ENCODE measurements at places on chromosomes 11 and 22. TPM values are rescaled to one million over a fixed set of nuclear protein-coding genes. Genes with fewer than 3 reads are reported as not detected.

SCGB1D2 gene
- total RNA-seq = not detected

TRIM51 gene
- not detected for total RNA-seq

NECTIN1 gene
- 3.3 TPM for total RNA-seq

RBM14 gene
- 30.6 TPM for total RNA-seq

DUSP8 gene
- 0.87 TPM for total RNA-seq

OR52I2 gene
- not detected for total RNA-seq

OR6M1 gene
- not detected for total RNA-seq

KIF18A gene
- 22.8 TPM for total RNA-seq

TMEM45B gene
- total RNA-seq = not detected

AIFM3 gene
- 2.6 TPM for total RNA-seq

DEFB131B gene
- not detected for total RNA-seq

OR51B5 gene
- total RNA-seq = 0.29 TPM

TEX54 gene
- not detected for total RNA-seq

RTN3 gene
- total RNA-seq = 102 TPM

TBX1 gene
- total RNA-seq = 0.17 TPM

BCO2 gene
- total RNA-seq = 4.4 TPM

TTC17 gene
- 98.2 TPM for total RNA-seq

C11orf86 gene
- not detected for total RNA-seq

PRG3 gene
- total RNA-seq = not detected

CDC42BPG gene
- total RNA-seq = 0.15 TPM

SMC1B gene
- total RNA-seq = not detected

GGTLC3 gene
- not detected for total RNA-seq

CDKN1C gene
- total RNA-seq = 77.7 TPM

OR52I1 gene
- not detected for total RNA-seq

PHOX2A gene
- total RNA-seq = not detected

ATL3 gene
- total RNA-seq = 178 TPM

KCNJ5 gene
- total RNA-seq = 0.17 TPM

NFAM1 gene
- total RNA-seq = under 0.01 TPM

FXYD2 gene
- total RNA-seq = 0.33 TPM

SUSD2 gene
- 2.6 TPM for total RNA-seq

HTATIP2 gene
- total RNA-seq = 48.3 TPM

GUCY1A2 gene
- total RNA-seq = 0.29 TPM

GLB1L2 gene
- 0.15 TPM for total RNA-seq

CNGA4 gene
- total RNA-seq = not detected

MYRF gene
- 0.17 TPM for total RNA-seq

NEFH gene
- 0.44 TPM for total RNA-seq

MRGPRE gene
- total RNA-seq = not detected

INS gene
- not detected for total RNA-seq

KRTAP5-11 gene
- total RNA-seq = not detected

PTGDR2 gene
- total RNA-seq = 0.44 TPM

MYBPC3 gene
- not detected for total RNA-seq

FAM180B gene
- total RNA-seq = not detected

F2 gene
- total RNA-seq = not detected

HTR3B gene
- total RNA-seq = not detected

MAPK11 gene
- 6.7 TPM for total RNA-seq

GAL3ST1 gene
- 0.17 TPM for total RNA-seq

SLC17A6 gene
- total RNA-seq = not detected

TRPC6 gene
- 0.17 TPM for total RNA-seq

TMEM191C gene
- 1.8 TPM for total RNA-seq

OR8D1 gene
- total RNA-seq = not detected

SREBF2 gene
- 83.5 TPM for total RNA-seq

ENTHD1 gene
- not detected for total RNA-seq

PLAAT5 gene
- not detected for total RNA-seq

SLC29A2 gene
- total RNA-seq = 0.58 TPM

FREY1 gene
- total RNA-seq = 2.3 TPM

XBP1 gene
- total RNA-seq = 144 TPM

ACAD8 gene
- total RNA-seq = 22.0 TPM

MAP4K2 gene
- total RNA-seq = 18.0 TPM

C11orf87 gene
- total RNA-seq = not detected

DNAJB7 gene
- total RNA-seq = not detected
